ENCODE measurements at places on chromosomes 11 and 22.
A peak's percentile ranks its signal among the peaks of the same experiment; 100 is the strongest.

DNA sequence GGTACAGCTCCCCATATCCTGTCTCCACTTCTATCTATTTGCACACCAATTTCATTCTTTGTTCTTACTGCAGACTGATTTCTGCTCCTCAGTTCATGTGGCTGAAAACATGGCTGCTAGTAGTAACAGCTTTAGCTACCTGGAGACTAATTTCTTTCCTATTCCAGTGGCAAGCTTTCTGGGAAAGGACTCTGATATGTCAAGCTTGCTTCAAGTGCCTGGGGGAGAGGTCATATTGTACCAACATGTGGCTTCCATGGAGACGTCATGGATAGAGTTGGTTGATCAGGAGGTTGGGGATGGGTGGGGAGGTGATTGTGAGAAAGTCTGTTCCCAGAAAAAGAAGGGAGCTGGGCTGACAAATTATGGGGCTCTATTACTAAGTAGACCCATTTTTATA, 44.9 kb downstream of the ADM start:
- DNase-seq, result no peak

- DNase-seq, result peak; percentile 35
Observed at GRCh38 chr11:29527391-29527936, 489.4 kb downstream of the KCNA4 start.

- peak; percentile 16 for DNase-seq
Observed at GRCh38 chr11:20443596-20443995, 56.1 kb downstream of the PRMT3 start.

DNA sequence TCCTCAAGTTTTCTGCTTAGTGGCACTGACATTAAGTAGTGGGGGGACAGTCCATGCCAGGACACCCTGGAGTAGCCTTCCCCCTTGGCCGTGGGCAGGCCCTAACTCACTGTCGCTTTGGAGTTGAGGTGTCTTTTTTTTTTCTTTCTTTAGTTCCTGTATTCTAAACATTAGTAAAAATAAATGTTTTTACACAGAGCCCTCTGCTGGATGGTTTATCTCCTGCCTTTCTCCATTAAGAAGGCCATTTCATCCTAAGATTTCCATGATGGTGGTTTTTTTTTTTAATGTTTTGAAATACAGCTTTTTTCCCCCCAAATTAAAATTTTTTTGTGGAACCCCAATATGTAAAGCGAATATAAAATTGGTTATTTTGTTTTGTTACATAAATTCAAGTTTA, 1.8 kb upstream of the TIGD3 start:
- DNase-seq, result no peak

- peak; percentile 56 for DNase-seq
Observed at GRCh38 chr11:87290304-87290922, 252.7 kb downstream of the TMEM135 start.

- no peak for DNase-seq
Observed at GRCh38 chr11:62333768-62334167, 3.5 kb upstream of the ASRGL1 start.

- DNase-seq, result no peak
Observed at GRCh38 chr11:46330154-46330553, 17.1 kb upstream of the DGKZ start.

DNA sequence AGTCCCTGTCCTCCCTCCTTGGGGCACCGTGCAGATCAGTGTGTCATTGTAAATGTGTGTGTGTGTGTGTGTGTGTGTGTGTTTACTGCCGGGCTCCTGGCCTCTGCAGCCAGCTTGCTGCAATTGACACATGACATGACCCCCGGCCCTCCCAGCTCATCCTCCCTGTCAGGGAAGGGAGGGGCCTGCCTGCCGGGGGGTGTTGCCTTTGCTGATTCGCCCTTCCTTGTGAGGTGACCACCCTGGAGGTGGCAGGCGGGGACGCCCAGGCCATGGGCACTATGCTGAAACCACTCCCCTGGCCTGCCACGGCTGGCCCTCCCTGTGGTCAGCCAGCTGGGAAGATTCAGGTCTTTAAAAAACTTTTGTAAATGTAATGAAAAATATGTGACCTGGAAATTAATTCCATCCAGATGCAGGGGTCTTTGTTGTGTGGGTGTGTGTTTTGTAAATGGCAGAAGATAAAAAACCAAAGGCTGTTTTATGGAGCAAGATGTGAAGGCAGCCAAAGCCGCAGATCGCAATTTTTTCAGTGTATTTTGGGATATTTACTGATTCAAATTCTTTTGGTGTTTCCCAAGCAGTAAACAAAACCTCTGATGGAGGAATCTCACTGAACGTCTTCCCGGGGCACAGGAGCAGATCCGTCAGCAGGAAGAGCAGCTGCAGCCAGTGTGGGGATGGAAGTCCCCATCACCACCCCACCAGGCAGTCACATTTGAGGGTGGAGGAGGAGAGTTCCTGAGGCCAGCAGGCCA, 23.2 kb downstream of the SHISAL1 start:
- DNase-seq, result no peak

- DNase-seq, result no peak
Observed at GRCh38 chr22:23565915-23566704, 14.0 kb downstream of the IGLL1 start.

- peak; percentile 68 for DNase-seq
Observed at GRCh38 chr11:64745521-64746328, 1.8 kb upstream of the RASGRP2 start.

DNA sequence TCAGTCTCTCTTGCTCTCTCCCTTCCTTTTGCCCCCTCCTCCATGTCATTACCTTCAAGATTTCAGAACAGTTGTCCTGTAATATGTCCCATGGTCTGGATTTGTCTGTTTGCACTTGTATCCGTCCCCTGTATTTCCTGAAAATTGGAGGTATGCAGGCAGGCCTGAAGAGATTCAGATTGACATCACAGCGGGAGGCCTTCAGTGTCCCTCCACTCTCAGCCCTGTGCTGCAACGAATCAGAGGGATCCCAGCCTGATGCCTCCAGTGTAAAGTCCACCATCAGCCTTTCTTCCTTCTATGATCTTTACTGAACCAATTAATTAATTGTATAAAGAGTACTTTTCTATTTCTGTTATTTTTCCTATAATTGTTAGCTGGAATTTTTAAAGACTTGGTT, 57.3 kb downstream of the ELMOD1 start:
- DNase-seq, result no peak

GRCh38 chr11:116042146-116042545, 537.9 kb upstream of the CADM1 start:
- no peak for DNase-seq

GRCh38 chr22:36386351-36386899, 1.3 kb downstream of the MYH9 start:
- DNase-seq, result peak; percentile 92

GRCh38 chr22:28977481-28977971, 84.1 kb downstream of the C22orf31 start:
- DNase-seq, result no peak

- DNase-seq, result peak; percentile 75
Observed at GRCh38 chr11:65314501-65315203, at the start of gene CDC42EP2. CDC42EP2 (plus strand) TSS chr11:65314866; CDS start chr11:65320899, 6,033 bp downstream.

DNA sequence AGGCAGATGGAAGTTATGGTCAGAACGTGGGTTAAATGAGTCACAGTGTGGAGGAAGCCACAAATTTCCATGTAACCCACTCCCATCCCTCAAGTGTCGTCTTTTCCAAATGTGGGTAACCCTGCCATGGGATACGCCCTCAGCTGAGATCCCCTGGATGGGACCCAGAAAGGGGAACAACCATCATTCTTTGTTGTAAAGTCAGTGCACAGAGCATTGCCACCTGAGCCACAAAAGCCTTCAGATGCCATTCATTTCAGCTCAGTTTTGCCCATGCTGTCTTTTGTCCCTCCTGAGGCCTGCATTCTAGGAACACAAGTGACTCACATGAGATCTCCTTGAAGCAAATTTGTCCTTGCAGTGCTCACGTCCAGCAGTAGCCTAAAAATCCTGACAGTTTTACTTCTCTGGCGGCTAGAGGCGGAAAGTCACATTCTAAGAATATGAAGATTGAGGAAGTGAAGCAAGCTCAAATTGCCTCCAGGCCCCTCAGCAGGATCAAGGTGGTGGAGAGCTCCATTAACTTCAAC, 30.6 kb downstream of the MMP13 start:
- DNase-seq, result no peak

GRCh38 chr11:66070604-66071380, 720 bp downstream of the PACS1 start:
- DNase-seq, result no peak

DNA sequence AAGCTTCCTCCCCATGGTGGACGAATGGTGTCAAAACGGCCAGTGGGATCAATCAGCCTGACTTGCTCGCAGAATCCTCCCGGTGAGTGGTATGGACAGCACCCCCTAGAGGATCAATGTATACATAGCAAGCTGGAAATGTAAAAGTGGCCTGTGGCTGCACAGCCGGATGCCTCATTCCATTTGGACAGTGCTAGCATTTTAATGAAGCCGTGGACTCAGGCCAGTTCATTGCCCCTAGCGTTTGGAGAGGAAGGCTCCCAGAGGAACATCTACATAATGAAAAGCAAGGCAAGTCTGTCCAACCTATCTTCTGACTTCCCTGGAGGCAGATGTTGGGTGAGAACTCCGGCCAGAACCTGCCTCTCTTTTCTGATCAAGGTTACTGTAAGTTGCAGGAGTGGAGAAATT, 942.3 kb downstream of the NTM start:
- DNase-seq, result peak; percentile 58

GRCh38 chr11:68818181-68818580, 23.5 kb downstream of the CPT1A start:
- DNase-seq, result no peak

DNA sequence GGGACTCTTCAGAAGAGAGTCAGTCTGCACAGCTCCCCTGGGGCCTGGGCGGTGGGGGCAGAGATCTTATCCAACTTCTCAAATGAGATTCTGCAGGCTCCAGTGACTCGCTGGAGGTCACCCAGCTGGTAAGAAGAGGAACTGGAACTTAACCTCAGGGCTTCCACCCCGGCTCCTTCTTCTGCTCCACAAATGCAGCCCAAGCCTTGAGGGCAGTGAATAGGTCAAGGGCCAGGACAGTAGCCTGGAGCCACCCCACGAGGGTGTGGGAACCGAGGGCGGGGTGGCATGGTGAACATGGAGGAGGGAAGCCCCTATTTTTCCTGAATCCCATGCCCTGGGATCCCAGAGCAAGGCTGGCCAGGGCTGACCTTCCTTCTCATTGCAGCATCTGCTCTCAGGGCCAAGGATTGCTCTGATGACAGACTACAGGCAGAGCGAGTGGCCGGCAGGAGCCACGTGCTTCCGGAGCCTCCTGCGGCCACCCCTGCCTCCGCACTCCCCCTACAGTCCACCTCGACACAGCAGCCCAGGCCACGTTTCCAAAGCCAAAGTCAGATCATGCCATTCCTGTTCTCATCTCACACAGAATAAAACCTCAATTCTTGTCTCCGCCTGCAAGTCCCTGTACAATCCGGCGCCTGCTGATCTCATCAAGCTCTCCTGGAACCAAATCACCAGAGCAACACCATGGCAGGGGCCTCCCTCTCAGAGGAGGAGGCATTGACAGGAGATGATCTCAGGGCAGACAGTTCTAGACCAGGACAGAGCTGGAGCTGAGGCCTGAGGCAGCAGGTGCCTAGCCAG, 21.1 kb upstream of the UPK3A start:
- DNase-seq, result peak; percentile 93

DNA sequence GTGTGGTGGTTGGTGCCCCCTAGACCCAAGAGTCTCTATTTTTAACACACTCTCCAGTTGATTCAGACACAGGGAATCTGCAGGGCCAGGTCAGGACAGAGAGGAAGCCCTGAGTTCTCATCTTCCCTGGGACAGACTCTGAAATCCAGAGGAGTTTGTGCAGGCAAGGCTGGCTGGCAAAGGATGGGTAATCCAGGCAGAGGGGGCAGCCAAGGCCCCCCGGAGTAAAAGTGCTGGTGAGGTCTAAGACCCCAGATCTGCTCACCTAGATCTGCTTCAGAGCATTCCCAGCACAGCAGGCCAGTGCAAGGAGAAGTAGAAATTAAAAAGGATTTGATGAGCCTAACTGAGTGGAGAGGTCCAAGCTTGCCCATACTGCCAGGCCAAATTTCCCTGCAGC, 40.6 kb upstream of the MN1 start:
- no peak for DNase-seq

DNA sequence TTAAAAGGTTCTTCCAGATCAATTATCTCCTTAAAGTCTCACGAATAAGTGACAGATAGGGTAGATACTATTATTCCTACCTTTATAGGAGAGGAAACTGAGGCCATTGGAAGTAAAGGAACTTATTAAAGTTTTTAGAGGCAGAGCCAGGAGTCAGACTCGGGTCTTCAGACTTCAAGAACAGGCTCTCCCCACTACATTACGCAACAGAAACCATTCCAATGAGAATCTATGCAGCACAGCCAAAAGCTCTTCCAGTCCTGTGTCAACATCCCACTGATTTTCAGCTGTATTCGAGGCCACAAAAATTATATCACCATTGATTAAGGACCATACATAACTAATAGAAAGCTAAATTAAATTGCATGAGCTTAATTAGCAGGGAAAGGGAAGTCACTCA, 77.4 kb downstream of the RELT start:
- DNase-seq, result no peak

DNA sequence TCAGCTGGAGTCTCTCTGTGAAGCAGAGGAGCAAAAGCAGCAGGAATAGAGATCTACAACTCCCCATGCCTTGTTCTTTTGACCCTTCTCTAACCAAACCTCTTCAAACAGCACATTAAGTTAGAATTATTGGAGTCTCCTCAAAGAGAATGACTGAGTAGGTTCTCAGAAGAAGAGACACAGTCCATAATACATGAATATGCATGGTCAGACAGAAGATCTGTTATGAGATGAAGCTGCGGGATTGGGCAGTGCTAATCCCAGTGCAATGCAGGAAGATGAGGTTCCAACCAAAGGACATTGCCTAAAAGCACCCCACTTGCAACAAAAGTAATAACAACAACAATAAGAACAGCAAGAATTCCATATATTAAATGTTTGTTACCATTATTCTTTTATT, 887.9 kb upstream of the TENM4 start:
- DNase-seq, result no peak

DNA sequence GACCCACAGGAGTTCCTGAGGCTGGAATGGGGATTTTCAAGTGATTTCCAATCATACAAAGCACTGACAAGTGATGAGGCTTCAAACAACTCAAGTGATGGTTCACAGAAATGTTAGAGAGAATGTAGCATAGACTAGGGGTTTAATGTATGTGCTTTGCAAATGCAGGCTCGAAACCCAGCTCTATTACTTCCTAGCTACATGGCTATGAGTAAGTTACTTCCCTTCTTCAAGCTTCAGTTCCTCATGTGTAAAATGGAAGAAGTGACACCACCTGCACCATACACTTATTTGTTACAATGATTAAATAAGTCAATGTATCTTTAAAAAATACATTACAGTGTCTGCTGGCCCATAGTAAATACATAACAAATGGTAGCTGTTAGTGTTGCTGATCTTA, 139.8 kb downstream of the CCDC81 start:
- no peak for DNase-seq

GRCh38 chr11:127074151-127074761, 73.7 kb upstream of the KIRREL3 start:
- peak; percentile 92 for DNase-seq

GRCh38 chr11:32597921-32598320, 14.3 kb downstream of the EIF3M start:
- no peak for DNase-seq

DNA sequence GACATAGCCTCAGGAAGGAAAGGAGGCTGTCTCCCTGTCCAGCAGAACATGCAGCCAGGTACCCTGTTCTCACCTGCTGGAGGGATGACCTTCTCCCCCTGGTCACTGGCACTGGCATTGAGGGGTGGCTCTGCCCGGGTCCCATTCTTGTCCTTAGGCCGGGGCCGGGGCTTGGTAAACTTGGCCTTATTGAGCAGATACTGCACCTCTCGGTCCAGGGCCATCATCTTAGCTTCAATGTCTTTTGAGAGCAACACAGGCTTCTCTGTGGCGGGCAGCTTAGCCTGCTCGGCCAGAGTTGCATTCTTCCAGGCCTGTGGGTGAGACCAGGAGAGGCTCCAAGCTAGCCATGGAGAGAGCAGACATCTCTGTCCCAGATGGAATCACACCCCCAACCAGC, 10.5 kb downstream of the HYOU1 start:
- no peak for DNase-seq

Data from GM12865 (cell line).